Activated T-cell treated with anti-CD3 and anti-CD28 coated beads, Interleukin-2, amount 50 U/mL, for 4 hours (primary cell): ENCODE measurements at places on chromosomes 6 and 20.

DNA sequence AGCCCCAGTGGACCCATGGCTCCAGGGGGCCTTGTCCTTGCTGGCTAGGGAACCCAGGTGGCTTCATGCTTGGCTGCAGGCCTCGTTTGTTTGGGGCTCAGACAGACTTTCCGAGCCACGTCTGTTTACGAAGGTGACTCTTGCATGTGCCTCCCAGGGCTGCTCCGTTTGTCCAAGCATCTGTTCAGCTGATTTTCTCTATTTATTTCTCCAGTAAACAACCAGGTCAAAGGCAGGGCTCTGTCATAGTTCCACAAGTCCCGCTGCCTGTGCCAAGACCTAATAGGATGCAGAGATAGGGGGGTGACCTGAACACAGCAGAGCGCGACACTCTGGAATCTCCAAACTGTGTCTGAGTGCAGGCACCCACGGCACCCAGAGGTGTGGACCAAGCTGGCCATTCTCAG, 12.8 kb upstream of the SPO11 start:
- no peak for DNase-seq

DNA sequence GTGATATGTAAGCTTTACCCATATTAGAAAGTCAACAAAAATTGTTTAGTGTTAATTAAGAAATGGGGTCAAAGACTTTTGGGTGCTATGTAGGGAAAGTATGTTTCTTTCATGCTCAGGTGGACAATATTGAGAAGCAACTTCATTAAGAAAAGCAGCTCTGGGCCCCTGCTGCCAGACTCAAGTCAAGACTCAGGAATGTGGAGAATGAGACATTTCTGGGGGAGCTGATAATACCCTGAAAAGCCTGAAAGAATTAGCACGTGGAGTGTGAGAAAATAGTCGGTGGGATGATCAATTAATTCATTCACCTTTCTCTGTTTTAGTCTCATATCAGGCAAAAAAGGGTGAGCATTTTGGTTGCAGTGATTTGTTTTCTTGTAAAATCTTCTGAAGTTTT, 175.1 kb upstream of the IMPG1 start:
- DNase-seq: no peak

- no peak for DNase-seq
Observed at GRCh38 chr6:146984251-146984924, 219.8 kb upstream of the STXBP5 start.

DNA sequence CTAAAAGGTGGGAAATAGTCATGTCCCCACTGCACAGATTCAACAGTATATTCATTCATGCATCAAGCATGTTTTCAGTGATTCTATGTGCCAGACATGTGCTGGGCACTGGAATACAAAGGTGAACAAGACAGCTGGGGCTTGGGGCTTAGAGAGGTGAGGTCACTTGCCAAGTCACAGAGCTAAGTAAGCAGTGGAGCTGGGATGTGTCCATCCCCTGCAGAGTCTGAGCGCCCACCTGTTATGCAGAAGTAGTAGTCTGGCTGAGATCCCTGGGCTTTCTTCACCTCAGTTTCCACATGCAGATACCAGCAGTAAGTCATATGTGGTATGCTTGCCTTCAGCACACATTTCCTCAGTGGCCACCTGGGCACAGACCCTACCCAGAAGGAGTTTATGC, 263.8 kb downstream of the DHX35 start:
- DNase-seq: no peak

DNA sequence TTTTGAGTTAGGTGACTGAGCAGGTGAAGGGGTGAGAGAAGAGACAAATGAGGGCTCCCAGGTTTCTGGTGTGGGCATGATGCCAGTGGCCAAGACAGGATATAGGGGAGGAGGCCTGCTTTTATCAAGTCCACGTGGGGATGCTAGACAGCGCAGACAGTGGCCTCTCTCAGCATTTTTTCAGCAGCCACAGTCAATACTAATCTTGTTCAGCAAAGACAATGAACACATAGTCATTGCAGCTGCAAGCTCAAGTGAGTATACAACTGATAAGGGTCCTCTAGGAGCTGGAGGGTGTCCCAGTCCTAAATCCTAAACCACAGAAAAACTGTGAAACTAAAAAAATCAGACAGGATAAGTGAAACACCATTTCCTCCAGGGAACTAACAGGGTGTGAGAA, 48.6 kb downstream of the UQCC1 start:
- DNase-seq: no peak

DNA sequence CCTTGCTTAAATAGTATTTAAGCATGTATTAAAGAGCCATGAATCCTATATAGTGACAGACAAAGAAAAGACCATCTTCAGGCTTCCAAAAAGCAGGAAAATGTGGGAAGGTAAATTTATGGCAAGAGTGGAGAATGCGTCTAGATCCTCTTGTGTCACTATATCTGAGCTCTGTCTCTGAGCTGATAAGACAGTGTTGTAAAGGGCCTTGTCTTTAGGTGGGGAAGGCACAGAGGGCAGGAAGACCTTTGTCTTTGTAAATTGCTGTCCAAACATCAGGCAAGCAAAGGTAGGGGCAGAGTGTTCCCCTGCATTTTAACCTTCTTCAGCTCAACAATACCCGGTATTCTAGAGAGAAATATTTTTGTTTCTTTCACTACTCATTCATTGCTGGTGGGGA, 33.9 kb upstream of the MBOAT1 start:
- no peak for DNase-seq

GRCh38 chr6:25692472-25692871, 40.5 kb downstream of the SCGN start:
- DNase-seq: no peak

DNA sequence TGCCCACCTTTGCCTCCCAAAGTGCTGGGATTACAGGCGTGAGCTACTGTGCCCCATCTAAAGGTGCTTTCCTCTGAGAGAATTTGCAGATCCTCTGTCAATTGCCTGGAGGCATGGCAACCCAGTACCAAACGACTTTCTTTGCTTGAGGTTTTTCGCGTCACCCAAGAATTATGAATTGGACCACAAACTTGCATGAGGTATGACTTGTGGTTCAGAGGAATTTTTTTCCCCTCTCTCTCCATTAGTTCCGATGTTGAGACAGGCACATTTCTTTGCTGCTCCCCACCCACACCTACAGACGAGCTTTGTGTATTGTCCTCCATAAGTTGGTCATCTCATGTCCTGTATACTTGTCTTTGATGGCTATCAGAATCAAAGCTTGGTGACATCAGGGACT, 11.8 kb upstream of the SCAF8 start:
- no peak for DNase-seq

- DNase-seq: no peak
Observed at GRCh38 chr6:35092362-35093117, 48.6 kb downstream of the TCP11 start.

DNA sequence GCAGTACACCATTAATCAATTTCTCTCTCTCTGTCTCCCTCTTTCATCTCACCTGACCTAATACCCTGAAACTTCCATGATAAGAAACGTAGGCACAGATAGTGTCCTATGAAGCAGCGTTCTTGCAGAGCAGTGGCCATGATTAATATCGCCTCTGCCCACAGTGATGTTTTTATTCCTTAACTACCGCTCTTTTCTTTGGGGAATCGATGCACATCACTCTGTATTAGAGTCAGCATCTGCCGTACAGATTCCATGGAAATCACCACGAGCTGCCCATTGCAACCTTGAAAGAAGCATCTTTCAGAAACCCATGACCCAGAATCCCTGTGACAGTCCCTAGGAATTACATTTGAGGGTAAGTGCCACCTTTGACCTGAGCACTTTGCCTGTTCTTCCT, 152.0 kb upstream of the ECI2 start:
- no peak for DNase-seq

GRCh38 chr6:107713563-107713962, 110.5 kb downstream of the SCML4 start:
- DNase-seq: no peak

DNA sequence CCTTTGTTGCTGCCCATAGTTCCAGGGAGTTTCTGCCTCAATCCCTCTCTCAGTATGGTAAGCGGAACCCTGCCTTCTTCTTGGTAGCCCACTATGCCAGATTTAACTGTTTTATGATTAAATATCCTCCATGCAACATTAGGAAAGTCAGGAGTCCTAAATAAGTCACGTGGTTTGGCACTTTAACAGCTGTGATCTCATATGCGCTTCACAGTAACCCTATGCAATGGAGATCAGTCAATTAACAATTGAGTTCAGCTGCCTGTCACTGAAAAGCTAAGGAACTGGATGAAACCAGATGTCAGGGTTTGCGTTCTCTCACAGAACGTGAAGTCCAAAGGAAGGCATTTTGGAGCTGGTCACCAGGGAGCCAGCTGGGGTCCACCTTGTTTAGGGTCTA, 81.6 kb downstream of the PSMB1 start:
- DNase-seq: no peak

- no peak for DNase-seq
Observed at GRCh38 chr20:61322151-61322865, 70.2 kb downstream of the CDH4 start.

GRCh38 chr6:135953818-135954217, 102.3 kb downstream of the PDE7B start:
- DNase-seq: no peak

- no peak for DNase-seq
Observed at GRCh38 chr6:42274898-42275297, 57.2 kb upstream of the MRPS10 start.

- no peak for DNase-seq
Observed at GRCh38 chr6:75090576-75090975, 115.3 kb downstream of the COL12A1 start.

DNA sequence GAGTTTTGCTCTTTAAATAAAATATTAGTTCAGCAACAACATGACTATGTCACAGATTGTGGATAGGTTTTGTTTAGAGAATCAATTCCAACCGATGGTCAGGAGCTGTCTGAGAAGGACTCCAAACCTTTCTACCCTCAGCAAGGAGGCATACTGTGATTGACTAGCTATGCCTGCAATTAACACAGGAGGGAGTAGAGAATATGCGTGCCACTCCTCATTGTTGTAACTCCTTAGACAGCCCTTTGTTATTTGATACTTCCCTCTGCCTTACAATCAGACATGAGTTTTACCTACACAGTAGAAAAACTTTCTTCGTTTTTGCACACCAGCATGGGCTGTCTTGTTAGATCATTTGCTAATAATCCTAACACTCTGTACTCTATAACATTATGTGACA, 796.5 kb downstream of the PRIM2 start:
- no peak for DNase-seq

DNA sequence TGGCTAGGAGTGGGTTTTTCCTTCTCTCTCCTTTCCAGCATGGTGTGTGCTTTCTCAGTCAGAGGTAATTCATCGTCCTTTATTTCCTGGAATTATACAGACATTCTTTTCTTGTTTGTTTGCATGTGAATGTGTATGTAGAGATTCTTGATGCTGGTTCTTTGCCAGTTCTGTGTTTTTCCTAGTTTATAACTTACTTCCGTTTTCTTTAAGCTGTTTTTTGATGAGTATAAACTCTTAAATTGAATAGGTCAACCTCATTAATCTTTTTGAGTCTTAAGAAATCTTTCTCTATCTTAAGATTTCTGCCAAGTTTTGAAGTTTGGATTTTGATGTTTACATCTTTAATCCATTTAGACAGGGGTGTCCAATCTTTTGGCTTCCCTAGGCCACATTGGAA, 38.7 kb downstream of the IGF2R start:
- DNase-seq: no peak

DNA sequence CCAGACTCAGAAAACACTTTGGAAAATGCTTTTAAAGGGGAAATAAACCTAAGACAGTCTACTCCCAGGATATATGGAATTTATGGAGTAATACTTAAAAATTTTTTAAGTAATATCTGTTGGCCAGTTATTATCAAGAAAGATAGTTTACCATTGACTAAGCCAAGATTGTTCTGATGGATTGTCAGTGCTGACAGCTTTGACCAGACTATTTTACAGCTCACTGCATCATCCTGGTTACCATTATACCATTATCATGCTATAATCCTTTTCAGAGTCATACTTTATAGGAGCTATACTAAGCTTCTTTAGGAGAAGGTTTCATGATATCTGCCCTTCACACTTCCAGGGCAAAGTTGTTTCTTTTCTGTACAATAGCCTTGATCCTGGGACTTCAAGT, 16.5 kb downstream of the GTF2H5 start:
- no peak for DNase-seq

DNA sequence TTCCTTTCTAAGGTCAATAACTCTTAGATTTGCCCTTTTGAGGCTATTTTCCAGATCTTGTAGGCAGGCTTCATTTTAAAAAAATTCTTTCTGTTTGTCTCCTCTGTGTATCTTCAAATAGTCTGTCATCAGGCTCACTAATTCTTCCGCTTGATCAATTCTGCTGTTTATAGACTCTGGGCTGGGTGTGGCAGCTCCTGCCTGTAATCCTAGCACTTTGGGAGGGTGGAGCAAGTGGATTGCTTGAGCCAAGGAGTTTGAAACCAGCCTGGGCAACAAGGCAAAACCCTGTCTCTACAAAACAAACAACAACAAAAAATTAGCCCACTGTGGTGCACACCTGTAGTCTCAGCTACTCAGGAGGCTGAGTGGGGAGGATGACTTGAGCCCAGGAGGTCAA, 40.0 kb upstream of the SCP2D1 start:
- DNase-seq: no peak

DNA sequence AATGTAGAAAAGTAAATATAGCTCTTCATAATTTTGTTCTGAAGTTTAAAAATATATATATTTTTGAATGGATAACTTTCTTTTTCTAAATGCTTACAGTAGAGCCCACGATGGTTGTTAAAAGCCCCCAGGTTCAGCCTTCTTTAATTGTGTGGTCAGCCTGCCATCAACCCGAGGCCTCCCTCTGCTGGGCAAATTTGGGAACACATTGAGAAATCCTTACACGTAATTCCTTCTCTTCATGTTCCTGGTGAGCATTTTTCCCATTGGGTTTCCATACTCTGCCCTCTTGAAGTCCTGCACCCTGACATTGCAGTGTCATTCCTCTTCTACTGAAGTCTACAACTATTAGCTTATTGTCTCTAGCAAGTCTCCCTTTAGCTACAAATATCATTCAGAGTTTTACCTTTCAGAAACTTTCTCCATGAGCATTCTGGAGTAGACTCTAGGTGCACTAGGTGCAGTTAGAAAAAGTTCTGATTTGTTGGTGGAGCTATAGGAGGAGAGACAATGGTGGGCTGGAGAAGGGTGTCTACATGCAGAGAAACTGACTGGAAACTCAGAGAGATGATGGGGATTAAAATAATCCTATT, 40.6 kb downstream of the TRIM38 start:
- peak; percentile 39 for DNase-seq

DNA sequence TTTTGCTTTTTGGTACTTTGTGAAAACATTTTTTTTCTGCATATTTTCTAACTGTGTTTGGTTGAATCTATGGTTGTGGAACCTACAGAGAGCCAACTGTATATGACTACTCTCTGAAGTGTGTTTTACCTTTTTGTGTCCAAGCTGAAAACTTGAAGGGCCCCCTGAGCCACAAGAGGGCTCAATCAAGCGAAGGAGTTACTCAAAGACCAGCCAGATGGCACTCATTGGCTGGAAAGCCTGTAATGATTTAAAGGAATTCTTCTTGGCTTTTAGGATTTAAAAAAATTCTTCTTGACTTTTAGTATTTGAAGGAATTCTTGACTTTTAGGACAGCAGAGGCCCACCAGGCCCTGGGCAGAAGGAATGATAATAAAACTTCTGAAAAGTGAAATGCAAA, 27.0 kb upstream of the ECI2 start:
- DNase-seq: no peak
